Jurkat, Clone E6-1 (cell line): ENCODE measurements at places on chromosomes 6 and 20.

DNA sequence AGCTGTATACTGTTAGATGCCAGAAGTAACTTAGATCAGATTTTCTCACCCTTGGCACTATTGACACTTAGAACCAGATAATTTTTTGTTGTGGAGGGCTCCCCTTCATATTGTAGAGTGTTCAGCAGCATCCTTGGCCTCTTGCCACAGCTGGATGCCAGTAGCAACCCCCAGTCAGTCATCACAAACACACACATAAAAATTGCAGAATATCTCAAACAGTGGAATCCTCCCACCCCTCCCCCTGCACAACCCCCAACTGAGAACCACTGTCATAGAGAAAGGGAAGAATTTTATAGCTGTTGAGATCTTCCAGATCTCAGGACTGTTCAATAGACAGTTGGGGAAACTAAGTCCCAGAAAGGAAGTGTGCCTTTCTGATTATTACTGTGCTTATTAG lies 81.2 kb upstream of the VSTM2L start:
- no peak for DNase-seq

DNA sequence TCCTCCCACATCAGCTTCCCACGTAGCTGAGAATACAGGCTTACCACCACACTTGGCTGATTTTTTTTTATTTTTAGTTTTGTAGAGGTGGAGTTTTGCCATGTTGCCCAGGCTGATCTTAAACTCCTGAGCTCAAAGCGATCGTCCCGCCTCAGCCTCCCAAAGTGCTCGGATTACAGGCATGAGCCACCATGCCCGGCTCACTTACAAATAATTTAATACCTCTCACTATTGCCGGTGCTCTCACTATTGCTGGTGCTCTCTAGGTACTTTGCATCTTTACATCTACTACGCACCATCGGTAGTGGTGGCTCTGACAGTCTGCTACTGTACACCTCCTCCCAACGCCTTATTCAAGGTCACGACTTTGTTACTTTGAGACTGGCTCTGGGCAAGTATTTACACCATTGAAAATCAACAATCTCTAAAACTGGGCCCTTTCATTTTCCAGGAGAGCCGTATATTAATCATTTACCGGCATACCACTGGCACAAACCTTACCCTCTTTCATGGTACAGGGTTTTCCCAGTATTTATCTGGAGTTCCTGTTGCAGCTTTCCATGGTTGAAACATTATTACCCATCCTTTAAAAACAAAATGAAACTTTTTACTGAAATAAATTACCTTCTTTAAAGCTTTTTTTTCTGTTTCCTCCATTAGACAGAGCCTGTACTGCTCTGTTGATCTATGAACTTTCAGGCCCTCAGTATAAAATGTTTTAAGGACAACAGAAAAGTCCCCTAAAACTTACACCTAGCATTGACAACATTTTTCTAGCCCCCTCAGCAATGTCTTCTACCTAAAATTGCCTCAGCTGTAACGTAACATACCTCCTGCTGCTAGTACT lies 259.6 kb upstream of the PLCB4 start:
- DNase-seq, result no peak

DNA sequence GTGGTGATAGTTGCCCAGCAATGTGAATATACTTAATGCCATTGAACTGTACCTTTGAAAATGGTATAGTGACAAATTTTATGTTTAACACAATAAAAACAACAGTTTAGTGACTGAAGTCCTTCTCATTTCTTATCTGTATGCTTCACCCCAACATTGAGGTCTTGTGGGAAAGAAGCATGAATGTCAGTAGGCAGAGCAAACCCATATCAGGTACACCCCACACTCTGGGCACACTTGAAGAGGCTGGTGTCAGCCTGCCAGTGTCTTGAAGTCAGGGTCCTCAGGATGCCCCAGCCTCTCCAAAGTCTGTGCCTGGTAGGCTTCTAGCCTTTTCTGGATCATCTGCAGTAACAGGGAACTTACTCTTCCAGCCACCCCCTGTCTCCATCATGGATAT lies 51.2 kb downstream of the CD164 start:
- no peak for DNase-seq

DNA sequence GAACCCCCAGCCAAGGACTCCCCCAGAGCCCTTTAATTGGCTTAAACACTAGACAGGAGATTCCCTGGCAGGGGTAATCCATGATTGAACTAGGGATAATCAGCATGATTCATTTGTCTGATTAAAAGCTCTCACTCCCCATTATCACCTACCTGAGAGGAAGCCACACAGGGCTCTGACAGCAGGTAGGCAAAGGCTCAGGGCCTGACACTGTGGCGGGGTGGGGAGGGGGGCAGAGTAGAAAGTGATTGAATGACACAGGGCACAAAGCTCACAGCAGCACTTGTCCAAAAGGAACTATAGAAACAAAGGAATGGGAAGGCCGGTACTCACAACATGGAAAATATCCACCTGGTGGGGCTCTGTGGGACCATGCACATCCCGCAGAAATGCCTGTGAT lies 231.6 kb downstream of the MAFB start:
- no peak for DNase-seq

DNA sequence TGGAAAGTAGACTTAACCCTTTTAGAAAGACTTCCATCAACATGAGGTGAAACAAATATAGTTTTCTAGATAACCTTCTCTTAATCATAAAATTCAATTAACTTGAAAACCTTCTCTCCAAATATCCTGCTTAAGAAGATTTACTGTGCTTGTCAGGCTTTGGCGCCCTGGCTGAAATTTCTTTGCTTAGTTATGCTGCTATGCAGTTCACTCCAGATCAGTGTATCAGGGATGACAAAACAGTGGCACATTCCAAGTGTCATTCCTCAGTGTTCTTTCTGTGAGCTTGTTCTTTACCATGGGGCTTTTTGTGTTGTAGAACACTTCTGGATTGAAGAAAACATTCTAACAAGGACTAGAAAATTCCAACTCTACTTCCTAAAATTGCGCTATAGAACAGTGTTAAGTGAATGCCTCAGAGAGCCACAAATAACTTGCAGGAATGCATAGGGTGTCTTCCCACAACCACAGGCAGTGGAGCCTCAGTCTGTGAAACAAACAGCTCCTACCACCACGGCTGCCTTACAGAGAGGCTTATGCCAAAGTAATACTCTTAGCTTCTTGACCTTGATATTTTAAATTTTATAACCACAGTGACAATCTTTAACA lies 443.6 kb downstream of the CDC5L start:
- DNase-seq, result no peak

- DNase-seq, result no peak
Measured at GRCh38 chr6:1759870-1760269, 150.2 kb downstream of the FOXC1 start.

DNA sequence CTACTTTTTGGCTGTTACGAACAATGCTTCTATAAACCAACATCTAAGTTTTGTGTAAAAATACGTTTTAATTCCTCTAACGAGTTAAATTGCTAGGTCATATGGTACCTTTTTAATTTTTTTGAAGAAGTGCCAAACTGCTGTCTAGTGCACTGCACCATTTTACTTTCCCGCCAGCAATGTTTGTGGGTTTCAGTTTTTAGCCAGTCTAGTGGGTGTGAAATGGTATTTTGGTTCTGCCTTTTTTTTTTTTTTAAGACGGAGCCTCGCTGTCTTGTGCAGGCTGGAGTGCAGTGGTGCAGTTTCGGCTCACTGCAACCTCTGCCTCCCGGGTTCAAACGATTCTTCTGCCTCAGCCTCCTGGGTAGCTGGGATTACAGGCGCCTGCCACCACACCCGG lies 34.1 kb upstream of the BAG2 start:
- DNase-seq, result no peak

GRCh38 chr20:8602389-8603116 lies 466.3 kb upstream of the PLCB4 start:
- DNase-seq, result peak; percentile 9

DNA sequence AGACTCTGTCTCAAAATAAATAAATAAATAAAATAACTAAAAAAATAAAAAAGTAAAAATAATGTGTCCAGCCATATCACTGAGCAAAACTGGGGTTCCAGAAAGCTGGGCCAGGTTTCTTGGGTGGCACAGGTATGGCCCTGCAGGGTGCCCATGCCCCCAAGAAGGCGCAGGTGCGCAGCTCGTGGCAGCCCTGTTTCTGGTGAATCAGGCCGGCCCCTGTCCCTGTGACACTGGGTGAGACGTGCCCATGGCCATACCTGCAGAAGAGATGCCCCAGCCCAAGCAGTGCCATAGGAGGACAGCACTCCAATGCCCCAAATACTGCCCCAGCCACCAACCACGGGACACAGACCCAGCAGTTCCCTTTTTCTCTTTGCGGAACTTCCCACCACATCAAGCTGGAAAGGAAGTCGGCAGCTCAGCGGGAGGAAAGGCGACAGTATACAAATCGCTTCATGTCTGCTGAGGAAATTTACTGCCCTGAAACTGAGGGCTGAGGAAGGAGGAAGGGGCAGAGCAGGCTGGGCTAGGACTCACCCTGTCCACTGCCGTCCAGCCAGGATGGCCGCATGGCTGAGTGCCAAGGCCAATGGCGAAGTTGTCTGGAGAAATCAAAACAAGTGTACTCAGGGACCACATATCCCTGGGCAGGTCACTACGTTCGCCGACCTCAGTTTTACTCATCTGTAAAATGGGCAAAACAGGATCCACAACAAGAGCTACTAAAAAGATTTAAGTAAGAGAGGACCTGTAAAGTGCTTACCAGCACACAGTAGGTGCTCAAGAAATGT lies 55.4 kb downstream of the PREX1 start:
- no peak for DNase-seq

DNA sequence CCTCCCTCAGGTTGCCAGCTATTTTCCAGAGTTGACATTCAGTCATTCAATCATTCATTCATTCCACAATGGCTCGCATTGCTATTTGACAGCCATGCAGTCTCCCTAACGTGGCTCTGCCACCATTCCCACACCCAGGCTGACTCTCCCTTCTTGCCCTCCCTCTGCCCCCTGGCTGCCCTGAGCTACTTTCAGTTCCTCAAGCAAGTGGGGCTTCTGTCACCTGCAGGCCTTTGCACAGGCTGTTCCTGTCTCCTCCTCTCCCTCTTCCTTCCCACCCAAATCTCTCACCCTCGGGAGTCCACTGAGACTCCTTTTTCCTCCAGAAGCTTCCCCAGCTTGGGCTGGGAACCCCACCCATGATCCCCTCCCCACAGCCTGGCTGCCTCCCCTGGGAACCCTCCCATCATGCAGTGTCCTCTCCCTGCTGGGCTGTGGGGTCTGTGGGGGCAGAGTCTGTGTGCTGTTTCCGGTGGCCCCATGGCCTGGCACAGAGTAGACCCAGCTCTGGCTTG lies 2.6 kb downstream of the PACSIN1 start:
- DNase-seq, result no peak

DNA sequence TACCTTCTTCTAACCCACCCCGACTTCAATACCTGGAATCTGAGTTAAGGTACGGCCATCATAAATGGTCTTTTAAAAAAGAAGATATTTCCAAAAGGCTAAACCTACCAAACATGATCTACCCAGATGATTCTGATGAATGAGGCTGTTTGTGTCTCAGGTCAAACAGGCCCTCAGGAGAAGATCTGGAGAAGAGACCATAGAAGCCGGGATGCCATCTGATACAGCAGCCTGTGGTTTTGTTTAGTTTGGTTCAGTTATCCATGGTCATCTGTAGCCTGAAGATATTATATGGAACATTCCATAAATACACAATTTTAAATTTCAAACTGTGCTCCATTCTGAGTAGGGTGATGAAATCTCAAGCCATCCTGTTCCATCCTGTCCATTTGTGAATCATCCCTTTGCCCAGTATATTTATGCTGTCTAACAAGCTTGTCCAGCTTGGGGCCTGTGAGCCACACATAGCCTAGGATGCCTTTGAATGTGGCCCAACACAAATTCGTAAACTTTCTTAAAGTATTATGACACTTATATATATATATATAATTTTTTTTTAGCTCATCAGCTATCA lies 4.0 kb upstream of the CAP2 start:
- no peak for DNase-seq

- no peak for DNase-seq
Measured at GRCh38 chr20:32845786-32846185, 12.9 kb upstream of the EFCAB8 start.

DNA sequence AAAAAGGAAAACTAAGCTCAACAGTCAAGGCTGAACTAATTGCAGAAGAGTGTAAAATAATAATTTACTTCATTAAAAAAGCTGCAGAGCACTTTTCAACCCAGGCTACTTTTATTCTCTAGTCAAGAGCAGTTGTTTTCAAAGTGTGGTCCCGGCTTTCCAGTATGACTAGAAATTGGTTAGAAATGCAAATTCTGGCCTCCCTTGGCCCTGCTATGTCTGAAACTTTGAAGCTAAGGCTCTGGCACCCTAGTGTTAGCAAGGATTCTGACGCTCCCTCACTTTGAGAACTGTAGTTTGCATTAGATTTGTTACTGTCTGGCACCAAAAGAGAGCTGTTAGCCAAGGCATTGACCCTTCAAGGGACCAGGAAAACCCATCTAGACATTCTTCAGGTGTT lies 9.5 kb upstream of the NXT1 start:
- DNase-seq, result no peak

GRCh38 chr6:4420160-4420865 lies 284.9 kb upstream of the ECI2 start:
- no peak for DNase-seq

DNA sequence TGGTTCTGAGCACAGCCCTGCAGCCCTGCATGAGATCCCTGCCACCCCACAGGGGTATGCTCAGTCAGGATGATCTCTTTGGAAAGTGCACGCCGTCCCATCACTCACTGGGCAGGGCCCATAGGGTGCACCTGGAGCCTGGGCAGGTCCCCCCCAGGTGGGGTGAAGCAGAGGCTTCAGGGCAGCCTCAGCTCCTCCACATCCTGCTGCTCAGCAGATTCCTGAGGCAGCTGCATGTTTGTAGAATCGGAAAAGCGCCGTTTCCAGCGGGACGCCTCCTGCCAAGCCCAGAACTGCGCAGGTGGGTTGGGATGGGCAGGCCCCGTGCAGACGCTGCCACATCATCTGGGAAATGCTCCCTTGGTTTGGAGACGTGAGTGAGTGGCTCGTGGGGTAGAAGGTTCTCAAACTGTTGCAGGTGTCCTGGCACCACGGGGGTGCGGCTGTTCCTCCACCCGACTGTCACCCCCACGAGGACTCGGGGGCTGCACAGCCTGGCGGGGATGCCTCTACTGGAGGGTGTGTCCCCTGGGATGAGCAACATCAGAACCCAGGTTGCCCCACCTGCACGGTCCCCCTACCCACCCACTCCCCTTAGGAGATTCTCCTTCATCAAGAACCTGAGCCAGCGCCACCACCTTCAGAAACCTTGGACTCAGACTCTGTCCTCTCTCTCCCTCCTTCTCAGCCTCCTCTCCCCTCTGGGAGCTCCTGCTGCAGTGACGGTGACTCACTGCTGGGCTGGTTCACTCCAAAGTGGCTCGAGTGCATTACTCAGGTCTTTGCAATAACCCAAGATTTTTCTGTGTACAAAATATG lies 334.1 kb downstream of the TAF4 start:
- no peak for DNase-seq

GRCh38 chr6:8000188-8000596 lies 64.0 kb downstream of the BLOC1S5 start:
- no peak for DNase-seq

GRCh38 chr20:57882451-57883161 lies 172.8 kb upstream of the PMEPA1 start:
- no peak for DNase-seq
